NCI-H2081 treated with DMSO at 0.1 percent for 48 hours (cell line): ENCODE measurements at places on chromosomes 3 and 15.

DNA sequence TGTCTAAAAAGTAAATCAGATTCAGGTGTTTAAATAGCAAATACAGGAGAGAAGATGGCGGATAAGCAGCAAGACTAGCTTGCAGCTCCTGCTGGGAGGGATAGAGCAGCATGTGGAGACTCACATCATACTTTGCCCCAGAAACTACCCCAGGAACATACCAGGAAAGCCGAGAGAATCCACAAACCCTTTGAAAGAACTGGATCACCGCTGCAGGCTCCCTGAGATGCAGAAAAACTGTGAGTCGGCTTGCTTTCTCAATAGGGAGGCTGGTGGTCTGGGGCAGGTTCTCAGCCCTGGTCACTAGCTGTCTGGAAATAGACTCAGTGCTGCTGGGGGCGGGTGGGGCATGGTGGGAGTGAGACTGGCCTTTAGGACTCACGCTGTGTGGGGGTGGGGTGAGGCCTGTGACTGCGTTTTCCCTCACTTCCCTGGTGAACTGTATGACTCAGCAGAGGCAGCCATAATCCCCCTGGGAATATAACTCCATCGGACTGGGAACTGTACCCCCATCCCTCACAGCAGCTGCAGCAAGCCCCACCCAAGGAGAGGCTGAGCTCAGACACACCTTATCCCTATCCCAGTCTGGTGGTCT is 142.8 kb downstream of the CNTN6 start:
- DNase-seq: no peak

DNA sequence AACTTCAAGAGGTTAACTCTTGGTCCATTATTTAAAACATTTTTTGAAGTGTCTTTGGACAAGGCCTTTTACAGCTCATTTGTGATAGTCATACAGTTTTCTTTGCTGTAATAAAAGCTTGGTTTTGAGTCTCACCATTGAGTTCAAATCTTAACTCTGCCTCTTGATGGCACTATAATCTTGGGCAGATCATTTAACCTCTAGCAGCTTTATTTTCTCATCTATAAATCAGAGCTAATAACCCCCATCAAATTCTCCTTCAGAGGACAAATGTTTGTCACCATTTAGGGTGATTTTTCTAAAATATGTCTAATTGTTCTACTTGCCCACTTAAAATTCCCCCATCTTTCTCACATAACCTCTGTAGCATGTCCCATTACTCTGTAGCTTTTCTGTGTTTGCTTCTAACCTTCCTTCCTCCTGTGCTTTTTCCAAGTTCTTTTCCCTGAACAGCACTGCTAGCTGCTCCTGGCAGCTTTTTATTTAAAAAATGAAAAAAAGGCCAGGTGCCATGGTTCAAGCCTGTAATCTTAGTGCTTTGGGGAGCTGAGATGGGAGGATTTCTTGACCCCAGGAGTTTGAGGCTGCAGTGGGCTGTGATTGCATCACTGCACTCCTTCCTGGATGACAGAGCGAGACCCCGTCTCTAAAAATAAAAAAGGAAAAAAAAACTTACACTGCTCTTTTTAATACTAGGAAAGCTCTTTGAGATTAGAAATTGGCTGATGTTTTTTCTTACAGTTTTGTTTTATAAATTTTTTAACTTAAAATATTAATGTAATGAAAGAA is 28.5 kb downstream of the UBE2E1 start:
- DNase-seq: no peak

GRCh38 chr3:44206862-44207652 is 34.6 kb upstream of the TOPAZ1 start:
- no peak for DNase-seq

DNA sequence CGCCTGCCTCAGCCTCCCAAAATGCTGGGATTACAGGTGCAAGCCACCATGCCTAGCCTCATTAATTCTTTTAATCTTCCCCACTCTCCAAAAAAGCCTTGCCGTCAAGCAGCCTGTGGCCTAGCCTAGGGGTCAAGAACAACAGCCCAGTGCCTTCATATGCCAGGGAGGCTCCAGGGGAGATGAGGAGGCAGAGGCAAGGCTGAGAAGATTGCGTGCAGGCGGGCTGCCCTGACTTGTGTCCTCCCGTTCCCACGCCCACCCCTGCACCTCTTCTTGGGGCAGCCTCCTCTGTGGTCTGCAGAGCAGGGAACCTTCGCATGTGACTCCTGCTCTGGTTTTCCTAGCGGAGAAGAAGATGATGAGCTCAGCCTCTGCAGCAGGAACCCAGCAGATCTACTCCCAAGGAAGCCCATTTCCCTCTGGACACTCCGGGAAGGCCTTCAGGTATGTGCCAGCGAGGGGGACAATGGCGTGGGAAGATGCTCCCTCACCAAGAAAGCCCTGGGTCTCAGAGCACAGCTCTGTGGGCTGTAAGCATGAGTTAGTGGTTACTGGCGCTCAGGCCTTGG is 118.5 kb upstream of the ABHD17C start:
- no peak for DNase-seq

DNA sequence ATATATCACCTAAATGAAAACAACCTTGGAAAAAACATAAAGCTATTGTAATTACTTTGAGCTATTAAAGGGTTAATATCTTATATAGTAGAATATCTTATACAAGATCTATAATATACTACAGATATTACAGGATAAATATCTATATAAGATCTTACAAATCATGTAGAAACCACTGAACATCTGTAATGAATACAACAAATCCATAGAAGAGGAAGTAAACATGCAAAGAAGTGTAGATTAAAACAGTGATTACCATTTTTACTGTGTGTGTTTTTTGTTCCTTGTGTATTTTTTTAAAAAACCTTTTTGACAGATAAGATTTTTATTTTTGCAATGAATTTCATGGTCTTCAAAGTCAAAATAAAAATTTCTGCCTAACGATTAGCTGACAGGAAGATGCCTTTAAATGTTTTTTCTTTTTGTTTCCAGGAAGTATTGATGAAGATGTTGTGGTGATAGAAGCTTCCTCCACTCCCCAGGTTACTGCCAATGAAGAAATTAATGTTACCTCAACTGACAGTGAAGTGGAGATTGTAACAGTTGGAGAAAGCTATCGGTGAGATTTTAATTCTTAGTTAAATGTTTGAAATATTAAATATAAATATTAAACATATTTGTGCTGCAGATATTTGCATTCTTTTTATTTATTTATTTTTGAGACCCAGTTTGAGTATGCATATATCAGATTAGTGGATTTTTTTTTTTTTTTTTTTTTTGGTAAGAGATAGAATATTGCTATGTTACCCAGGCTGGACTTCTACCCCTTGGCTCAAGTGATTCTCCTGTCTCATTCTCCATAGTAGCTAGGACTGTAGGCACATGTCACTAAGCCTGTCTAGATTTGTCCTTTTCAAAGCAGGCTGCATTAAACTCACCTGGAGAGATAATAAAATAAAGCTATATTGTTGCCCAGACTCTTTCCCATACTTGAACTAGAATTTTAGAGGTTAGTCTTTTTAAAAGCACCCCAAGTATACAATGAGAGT is 52.8 kb upstream of the CCNB2 start:
- no peak for DNase-seq

- DNase-seq: no peak
Observed at GRCh38 chr15:48928877-48929538, 34.7 kb downstream of the SHC4 start.

GRCh38 chr3:64224826-64225610 is at the start of gene PRICKLE2:
TSS of gene PRICKLE2 (minus strand) at chr3:64225466. CDS start at chr3:64198927, 26,539 bp downstream.
- DNase-seq: no peak

DNA sequence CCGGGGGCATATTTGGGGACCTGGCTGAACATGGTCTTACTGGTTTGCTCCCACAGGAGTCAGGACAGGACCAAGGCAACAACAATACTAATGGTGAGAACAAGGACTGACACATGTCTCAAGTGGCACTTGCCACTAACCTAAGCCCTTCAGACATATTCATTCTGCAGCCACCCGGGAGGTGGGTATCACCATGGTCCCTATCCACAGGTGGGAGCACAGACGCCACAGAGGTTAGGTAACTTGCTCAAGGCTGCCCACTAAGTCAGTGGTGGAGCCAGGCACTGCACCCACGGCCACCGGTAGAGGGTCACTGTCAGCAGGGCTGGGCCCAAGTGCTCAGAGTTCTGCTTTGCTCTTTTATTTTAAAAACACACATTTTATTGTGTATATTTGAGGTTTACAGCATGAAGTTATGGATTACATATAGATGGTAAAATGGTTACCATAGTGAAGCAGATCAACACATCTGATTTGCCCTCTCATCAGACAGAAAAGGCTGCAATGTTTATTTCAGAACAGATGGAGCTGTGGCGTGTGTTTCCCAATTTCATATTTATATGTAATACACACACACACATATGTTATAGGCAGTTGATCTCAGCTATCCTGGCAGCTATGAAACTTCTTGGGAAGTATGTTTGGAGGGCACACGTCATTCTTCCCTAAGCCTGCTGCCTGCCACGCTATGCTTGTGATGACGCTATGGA is 30.0 kb upstream of the SLC41A3 start:
- DNase-seq: no peak

DNA sequence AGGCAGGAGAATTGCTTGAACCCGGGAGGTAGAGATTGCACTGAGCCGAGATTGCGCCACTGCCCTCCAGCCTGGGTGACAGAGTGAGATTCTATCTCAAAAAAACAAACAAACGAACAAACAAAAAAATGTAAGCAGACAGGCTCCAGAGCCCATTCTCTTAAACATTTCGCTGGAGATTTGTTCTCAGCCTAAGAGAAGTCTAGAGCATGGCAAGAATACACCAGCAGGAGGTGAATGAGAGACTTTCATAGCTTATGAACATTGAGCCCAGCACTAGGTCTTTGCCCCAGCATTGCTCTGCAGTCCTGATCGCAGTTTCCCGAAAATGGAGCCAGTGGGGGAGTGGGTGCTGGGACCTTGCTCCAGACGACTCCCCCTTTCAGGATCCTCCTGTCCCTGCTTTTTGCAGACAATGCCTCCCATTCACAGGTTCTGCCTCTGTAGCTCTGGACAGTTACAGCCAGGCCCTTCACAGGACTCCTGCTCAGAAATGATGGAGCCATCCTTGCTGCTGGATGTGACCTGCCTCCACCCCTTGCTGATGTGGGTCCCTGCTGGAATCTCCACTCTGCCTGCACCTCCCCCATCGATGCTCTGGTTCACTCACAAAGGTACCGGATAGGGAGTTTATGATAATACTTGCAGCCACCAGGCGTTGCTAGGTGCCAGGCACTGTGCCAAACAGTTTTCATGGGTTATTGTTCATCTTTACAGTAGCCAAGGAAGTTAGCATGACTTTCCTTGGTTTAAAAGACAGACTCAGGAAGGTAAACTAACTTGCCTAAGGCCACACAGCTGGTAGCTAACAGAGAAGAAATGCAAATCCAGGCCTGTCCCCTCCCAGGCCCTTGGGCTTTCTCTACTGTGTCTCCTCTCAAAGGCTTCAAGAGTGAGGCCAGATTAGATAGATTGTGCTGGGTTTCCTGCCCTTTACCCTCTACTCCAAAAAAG is 329.7 kb upstream of the TLE3 start:
- no peak for DNase-seq

DNA sequence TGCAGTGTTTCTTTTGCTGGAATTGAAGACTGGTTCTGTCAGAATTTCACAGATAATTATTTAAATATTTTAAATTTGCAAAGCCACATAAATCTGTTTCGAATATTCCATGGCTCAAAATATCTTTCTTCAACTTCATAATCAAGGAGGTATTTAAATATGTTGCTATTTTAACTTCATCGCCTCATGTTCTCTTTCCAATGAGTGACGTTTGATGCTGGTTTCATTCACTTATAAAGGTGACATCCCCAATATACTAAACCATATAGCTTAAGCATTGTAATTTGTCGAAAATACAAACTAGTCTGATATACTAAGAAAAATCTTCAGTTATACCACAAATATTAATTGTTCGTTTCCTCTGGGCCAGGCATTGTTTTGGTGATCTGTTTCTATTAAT is 22.5 kb downstream of the MBNL1 start:
- no peak for DNase-seq

DNA sequence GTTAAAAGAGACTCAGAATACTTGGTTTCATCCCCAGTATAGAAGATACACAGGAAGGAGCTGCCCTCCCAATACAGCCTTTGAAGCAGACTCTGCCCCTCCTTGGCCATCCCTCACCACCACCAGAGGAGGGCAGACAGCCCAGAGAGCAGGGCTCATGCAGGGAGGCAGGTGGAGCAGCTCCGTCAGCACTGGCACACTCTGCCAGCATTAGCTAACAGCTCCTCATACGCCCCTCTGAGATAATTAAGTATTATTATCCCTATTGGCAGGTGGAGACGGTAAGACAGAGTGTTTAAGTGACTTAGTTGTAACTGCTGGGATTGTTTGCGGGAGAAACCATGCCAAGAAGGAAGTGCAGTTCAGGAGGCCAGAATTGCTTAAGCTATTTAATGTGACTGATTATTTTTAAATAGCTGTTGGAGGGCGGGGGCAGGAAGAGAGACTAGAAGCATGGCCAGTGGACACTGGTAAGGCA is 434.0 kb downstream of the EPHB1 start:
- peak; percentile 100 for DNase-seq

DNA sequence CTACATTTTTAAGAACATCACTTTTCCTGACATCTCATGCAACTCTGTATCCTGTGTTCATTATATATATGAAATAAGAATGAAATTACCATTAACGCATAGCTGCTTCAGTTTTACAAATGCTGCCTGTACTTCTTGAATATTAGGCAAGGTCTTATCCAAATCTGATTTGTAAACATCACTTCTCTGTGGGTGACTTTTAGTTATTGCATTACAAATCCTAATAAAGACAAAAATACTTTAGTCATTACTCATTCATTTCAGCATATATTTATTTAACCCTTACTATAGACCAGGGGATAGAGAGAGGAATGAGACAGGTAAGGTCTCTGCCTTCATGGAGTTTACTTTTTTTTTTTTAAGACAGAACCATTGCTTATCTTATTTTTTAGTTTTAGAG is 36.8 kb downstream of the MTMR10 start:
- DNase-seq: no peak

DNA sequence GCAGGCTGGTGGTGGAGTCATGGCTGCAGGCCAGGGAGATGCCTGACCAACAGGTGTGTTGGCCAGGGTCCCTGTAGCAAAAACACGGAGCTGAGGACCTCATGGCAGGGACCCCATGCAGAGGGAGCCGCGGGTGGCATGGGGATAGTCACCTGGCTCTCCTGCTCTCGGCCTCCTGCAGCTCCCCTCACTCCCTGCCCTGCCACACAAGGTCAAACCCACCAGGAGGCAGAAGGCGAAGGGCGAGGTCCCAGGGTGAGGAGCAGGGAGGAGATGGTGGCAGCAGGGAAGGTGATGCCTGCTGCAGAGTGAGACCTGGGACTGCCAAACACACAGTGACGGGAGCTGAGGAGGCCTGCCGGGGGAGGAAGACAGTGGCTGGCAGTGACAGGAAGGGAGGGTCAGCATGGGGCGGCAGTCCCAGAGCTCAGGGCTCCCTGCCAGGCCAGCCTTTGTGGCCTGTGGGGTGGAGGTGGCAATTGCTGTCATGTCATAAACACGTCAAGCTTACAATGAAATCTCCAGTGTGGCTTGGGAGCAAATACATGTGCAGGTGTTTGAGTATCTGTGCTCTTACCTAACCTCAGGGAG is 144.3 kb downstream of the TJP1 start:
- peak; percentile 58 for DNase-seq

GRCh38 chr3:32419742-32420125 is 28.1 kb downstream of the CMTM7 start:
- DNase-seq: no peak
